ENCODE measurements at places on chromosomes 12 and 14.
A peak's percentile ranks its signal among the peaks of the same experiment; 100 is the strongest.

GRCh38 chr14:96584199-96584906 lies 82.2 kb downstream of the PAPOLA start:
- peak; percentile 83 for DNase-seq

DNA sequence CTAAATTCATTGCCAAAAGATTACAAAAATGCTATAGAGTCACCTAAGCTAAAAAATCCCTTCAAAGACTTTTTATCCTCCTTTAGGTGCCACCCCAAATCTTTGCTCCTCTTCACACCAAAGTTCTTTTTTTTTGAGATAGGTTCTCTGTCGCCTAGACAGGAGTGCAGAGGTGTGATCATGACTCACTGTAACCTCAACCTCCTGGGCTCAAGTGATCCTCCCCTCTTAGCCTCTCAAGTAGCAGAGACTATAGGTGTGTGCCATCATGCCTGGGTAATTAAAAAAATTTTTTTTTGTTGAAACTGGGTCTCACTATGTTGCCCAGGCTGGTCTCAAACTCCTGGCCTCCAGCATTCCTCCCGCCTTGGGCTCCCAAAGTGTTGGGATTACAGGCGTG lies 47.9 kb downstream of the WDHD1 start:
- DNase-seq, result no peak

DNA sequence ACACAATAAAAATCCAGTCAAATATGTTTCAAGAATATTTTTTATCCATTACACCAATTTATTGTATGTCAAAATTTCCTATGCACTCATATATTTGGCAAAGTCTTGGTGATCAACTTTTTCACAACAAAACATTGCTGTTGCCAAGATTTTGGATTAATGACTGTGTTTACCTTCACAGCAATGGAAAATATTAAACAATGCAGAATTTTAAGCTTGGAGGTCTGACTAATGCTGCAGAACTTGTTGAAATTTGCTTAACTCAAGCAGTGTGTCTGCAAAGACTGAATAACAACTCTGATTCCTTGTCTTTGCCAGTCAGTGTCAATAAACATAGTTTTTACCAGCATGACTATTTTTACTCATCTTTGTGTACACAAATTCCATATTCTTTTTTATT lies 336.4 kb downstream of the CCER1 start:
- DNase-seq, result no peak

GRCh38 chr14:73851000-73851399 lies 631 bp upstream of the PTGR2 start:
- no peak for DNase-seq

DNA sequence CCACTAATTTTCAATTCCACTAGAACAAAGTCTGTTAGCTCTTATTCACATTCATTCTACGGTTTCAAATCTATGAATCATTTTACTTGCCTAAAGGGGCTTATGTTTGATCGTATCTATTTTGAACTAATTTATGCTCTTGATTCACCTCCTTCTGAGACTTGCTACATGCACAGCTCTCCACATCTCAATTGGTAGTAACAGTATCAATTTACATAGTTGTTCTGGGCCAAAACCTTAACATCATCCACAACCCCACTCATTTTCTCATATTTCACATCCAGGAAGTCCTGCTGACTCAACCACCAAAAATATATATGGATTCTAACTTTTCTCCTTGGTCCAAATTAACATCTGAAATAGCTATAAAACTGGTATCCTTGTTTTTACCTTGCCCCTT lies 208.6 kb downstream of the RASSF9 start:
- DNase-seq, result no peak

- no peak for DNase-seq
Observed at GRCh38 chr12:99260456-99260996, 387.0 kb upstream of the GARIN6 start.

DNA sequence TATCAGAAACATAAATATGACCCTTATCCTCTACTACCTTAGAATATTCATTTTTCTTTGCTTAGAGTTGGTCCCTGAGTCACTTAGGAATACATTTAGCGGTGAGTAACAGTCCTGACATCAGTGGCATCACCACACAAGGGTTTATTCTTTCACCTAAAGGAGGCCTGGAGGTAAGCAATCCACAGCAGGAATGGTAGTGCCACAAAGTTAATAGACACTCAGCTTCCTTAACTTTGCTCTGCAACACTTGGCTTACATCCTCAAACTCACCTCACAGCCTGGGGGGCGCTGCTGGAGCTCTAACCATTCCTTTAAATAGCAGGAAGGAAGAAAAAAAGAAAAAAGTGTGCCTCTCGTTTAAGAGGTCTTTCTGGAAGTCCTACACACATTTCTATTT lies 29.1 kb downstream of the BBOF1 start:
- DNase-seq, result no peak

- no peak for DNase-seq
Observed at GRCh38 chr12:24848941-24849477, 99.9 kb downstream of the BCAT1 start.

DNA sequence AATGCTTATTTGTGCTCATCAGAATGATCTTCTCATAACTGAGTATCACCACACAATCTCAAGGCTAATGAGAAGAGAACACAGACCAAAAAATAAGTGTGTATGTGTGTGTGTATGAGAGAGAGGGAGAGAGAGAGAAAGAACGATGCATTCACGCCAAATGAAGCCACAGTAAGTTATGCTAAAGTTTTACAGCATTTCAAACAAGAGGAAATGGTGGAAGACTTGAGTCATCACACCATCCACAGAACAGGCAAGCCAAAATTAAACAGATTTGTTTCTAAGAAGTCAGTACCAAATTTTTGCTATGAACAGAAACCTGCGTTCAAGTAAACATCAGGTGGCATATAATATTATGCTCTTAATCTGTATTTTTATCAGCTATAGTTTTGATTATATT lies 141.2 kb downstream of the MED13L start:
- DNase-seq, result no peak

DNA sequence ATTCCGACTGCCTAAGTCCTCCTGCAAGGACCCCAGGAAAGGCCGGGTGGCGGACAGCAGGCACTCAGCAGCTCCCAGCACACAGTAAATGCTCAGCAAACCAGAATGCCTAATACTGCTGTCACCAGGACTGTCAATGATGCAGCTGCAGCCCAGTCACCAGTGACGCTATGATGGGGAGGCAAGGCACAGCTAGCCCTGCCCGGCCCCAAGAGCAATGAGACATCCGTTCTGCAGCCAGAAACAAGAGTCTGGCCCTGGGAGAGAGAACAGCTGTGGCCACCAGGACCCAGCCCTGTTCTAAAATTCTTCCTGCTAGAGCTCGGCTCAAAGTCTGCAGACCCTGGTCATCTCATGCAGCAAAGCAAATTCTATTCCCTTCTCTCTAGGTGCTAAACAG lies 69.8 kb downstream of the NCOR2 start:
- no peak for DNase-seq

DNA sequence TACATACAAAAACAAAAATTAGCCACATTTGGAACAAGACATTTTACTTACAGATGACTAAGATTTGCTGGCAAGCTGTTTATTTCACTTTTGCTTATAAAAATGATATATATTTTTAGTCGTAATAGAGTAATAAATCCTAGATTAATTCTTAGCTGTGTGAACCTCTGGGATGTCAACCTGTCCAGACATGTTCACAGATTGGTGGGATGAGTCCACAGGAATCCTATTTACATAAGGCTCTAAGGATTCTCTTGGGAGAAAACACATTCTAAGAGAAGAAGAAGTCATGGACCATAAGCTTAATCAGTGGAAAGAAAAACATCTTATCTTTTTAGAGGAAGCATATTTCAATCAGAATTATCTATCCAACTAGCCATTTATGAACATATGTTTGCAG lies 797.4 kb downstream of the C12orf50 start:
- DNase-seq, result no peak

GRCh38 chr12:120220838-120221575 lies 20.1 kb upstream of the RPLP0 start:
- no peak for DNase-seq

DNA sequence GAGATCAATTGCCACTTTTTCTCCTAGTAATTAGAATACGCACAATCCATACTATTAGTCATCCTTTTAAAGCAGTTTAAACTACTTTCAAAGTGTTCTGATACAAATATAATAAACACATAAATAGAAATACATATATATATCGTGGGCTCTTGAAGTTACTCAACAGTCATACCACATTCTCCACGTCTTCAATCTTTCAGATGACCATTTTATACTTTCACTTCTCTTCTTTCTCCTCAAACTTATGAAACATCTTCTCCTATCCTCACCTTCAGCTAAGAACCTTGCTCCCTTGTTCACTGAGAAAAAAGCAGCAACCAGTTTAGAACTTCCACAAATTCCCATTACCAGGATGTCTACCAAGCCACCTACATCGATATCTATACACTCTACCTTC lies 19.2 kb downstream of the CEP290 start:
- DNase-seq, result no peak

GRCh38 chr12:9072481-9073038 lies 43.2 kb downstream of the A2M start:
- no peak for DNase-seq

DNA sequence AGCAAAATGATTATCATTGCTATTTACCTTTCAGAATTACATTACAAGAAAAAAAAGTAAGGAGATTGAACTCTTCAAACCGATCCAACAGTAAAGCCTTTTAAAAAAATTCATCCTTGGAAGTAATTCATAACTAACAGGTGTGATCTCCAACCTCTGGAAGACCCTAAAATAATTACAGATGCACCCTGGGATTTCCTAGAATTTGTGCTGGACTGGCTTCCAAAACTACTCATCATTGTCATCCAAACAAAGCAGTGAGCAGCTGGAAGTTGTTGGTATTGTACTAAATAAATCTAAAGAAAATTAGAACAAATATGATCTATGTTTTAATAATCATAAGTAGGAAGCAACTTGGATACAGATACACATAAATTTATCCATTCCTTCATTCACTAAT lies 1.9 kb upstream of the YBX3 start:
- DNase-seq, result no peak

GRCh38 chr12:12439636-12440035 lies 82.8 kb downstream of the BORCS5 start:
- DNase-seq, result no peak

GRCh38 chr12:70815971-70816391 lies 104.6 kb downstream of the PTPRR start:
- DNase-seq, result no peak

GRCh38 chr12:11967376-11968047 lies 103.2 kb upstream of the BCL2L14 start:
- DNase-seq, result no peak

- no peak for DNase-seq
Observed at GRCh38 chr14:37673439-37673838, 78.0 kb downstream of the TTC6 start.

GRCh38 chr14:63204407-63205043 lies at the start of gene RHOJ:
Gene RHOJ, plus strand, starts transcription at chr14:63204443. Its CDS starts 427 bp downstream, at chr14:63204870.
- no peak for DNase-seq

DNA sequence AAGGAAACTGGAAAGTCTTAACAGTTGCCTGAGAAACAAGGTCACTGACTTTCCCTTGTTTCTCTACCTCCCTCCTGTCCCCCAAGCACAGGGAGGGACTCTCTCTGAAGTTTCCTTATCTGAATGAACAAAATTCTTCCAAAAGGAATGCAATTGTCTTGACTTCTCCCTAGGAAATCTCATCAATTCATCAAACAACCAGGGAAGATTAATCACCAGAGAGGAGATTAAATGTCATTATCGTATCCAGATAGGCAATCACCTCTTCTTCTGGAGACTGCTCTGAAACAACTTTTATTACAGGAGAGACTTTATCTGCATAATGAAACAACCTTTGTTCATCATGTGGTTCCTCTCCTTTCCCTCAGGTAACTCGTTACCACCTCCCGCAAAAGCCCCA lies 431.4 kb downstream of the SLC16A7 start:
- no peak for DNase-seq

DNA sequence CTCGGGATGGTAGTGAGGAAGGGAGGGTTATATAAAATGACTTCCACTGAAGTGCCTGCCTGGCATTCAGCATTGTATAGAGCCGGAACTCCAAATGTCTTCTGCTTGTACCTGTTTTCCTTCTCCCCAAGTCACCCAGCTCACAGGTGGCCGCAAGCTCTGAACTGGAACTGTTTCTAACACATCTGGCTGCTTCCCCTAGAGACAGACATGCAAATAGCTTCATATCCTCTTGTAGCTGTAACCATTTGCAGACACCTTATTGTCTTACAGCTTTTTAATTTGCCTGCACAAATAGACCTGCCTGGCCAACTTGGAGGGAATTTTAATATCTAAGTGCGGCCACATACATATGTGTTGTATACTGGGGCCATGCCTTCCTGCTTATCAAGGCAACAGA lies 126.0 kb downstream of the CHST11 start:
- peak; percentile 74 for DNase-seq

DNA sequence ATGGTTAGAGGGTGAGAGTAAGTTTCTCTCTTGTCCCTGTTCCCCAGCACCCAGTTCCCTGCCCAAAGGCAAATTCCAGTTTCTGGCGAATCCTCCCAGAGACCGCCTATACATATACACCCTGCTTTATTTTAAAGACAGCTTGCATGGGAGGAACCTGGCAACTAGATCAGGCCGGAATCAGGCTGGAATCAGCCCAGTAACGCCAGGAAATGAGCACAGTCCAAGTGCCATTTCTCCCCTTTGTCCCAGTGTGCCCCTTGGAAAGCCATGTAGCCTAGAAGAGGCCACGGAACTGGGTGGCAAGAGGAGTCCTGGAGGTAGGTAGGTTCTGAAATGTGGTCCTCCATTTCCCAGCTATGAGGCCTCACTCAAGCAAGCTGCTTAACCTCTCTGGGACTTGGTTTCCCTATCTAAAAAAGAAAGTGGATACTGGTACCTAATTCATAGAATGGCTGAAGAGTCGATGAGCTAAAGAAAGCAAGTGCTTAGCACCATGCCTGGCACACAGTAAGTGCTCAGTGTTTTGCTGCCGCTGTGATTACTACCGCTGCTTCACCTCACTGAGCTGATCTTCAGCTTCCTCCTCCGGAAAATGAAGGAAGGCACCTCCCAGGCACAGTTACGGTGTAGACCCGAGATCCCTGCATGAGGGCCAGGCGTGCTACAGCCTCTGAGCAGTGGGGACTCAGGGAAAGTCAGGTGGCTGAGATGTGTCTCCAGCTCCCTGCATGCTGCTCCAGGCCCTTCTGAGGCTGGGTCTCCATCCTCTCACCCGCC lies 36.4 kb downstream of the PITPNM2 start:
- DNase-seq, result no peak

GRCh38 chr12:24724814-24725213 lies 224.1 kb downstream of the BCAT1 start:
- DNase-seq, result no peak

GRCh38 chr12:121167232-121167820 lies 34.6 kb downstream of the P2RX7 start:
- no peak for DNase-seq

DNA sequence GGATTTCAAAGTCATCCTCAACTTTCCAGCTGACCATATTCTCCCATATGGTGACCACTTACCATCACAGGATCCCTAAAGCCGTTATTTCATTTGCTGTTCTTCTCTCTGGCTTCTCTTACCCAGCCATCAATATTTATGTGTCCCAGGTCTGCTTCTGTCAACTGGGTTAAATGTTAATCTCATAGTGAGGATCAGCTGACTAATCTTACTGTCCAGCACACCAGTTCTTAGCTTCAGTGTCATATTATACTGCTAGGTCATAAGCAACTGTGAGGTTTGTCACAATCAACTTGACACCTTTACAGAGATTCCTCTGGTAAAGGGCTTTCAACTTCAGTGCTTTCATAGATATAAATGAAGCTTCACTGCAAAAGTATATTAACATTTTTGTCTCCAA lies 294.4 kb downstream of the DIO2 start:
- no peak for DNase-seq
